ENCODE measurements at places on chromosomes 2 and 18.

GRCh38 chr2:7835693-7836680, 845.9 kb upstream of the ID2 start:
- DNase-seq: no peak

- no peak for DNase-seq
Measured at GRCh38 chr2:41145066-41145465, 693.2 kb upstream of the SLC8A1 start.

DNA sequence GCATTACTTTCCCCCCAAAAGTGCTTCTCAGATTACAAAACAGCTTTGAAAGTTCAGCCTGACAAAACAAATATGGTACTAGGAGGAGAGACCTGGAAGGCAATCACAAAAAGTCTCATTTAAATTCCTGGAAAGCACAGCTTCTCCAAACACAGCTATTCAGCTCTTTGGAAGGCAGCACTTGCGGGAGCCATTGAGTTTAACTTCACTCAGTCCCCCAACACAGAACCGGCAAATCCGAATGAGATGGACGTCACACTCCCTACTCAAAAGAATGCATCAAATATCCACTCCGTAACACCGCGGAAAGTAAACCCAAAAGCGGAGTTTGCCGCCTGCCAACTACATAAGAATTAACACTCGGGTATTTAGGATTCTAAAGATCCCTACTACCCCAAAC, 638 bp downstream of the ST6GAL2 start:
- DNase-seq: no peak

DNA sequence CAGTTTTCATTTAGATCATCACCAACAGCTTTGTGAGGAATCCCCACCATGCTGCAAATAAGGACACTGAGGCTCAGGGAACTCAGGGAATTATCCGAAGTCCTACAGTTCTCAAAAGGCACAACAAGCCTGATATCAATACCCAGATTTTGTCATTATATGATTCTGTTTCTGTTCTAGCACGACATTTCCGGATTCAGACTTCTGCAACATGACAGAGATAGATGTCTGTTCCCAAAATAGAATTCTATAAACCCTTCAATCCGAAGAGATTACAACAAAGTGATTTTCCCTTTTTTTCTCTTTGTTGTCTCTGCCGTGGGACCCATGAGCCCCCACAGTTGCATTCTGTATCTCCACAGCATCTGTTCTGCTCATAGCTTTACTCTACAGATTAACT, 72.0 kb downstream of the DOCK10 start:
- no peak for DNase-seq

- DNase-seq: no peak
Measured at GRCh38 chr2:225040856-225041206, 1.4 kb downstream of the DOCK10 start.

DNA sequence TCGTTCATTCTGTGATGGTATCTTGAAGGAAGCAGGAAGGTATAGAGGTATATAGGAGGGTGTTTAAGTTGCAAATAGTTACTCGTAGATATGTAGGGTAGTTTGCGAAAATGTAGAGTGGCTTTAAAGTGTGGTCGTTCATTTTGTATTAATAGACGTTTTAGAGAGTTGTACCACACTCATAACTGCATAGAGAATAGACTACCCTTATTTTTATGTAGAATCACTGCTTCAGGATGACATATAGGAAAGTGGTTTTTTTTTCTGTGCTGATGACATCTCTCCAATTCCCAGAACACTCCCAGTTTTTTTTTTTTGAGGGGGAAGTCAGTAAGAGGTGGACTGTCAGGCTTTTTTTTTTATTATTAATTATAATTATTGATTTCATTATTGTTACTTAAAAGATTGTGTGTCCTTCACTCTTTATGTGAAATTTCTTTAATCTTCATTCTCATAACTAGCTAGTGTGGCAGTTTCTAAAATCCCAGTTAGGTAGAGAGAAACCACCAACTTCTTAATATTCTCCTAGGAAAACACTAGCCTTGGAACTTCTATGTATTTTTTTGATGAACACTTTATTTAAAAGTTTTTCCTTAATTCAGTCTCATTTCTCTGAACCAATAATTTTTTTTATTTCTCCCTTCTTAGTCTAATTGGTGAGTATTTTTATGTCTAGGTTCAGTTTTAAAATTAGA, 1.5 kb downstream of the ACTR3 start:
- DNase-seq: no peak

DNA sequence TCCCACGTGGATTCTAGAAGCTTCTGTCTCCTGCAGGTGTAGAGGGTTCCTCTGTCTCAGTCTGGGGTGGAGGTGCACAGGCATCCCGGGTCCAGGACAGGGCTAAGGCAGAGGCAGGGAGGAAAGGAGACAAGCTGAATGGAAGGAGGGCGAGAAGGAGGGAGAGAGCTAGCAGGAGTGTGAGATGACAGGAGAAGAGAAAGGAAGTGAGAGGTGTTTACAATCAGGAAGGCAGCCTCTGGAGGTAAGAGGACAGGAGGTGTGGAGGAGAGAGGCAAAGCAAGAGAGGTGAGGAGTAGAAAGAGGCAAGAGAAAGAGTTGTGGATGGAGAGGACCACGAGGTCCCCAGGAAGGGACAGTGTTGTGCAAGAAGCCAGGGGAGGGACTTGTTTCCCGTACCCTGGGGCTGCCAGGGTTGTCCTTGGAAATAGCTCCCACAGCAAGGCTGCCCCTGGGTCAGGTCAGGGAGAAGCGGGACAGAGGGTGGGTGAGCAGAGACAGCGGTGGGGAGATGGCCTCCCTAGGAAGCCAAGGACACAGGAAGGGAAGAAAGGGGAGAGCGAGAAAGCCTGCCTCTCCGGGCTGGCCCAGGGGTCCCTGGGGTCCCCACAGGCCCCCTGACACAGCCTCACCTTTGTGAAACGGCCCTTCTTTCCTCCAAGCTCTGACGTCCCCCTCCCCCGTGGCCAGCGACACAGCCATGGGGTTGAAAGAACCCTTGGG, 136.9 kb downstream of the CYP26B1 start:
- DNase-seq: no peak

DNA sequence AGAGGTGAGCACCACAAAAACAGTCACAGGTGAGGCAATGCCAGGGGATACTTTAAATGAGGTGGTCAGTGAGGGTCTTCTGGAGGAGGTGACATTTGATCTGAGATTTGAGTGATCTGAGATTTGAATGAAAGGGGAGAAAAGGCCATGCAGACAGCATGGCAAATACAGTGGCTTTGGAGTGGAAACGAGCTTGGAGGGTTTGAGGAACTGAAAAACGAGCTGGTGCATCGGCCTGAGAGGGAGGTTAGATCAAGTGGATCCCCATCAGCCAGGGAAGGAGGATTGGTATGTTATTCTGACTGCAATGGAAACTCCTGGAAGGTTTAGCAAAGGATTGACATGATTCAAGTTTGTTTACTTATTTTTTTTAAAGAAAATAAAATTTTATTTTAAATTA, 245.1 kb downstream of the KCNS3 start:
- DNase-seq: no peak

DNA sequence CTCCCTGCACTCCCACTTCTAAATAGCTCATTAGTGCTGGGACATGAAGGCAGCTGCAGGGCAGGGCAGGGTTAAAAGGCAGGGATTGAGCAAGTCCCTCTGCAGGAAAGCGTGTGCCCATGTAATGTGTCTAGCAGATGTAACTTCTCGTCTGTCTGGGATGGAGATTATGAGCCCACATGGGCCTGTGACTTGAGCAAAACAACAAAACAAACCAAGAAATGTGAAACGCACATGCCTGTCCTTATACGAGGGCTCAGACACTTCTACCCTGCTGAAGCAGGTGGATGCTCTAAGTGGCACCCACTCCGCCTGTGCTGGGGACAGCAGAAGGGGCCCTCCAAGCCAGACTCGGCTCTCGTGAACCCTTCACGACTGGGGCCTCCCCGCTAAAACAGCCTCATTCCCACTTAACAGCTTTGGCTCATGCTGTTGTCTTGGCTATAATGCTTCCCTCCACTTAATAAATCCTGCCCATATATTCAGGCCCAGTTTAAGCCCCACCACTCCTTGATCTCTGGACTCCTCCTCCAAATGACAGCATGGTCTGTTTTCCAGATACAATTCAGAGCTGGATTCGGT, 40.9 kb downstream of the TMEM247 start:
- DNase-seq: no peak

- no peak for DNase-seq
Measured at GRCh38 chr2:199490049-199490448, 32.3 kb upstream of the SATB2 start.

- DNase-seq: no peak
Measured at GRCh38 chr2:25053041-25053440, 11.2 kb downstream of the EFR3B start.

GRCh38 chr2:218711550-218711929, 905 bp downstream of the TTLL4 start:
- DNase-seq: no peak

GRCh38 chr2:105458076-105458475, 59.2 kb upstream of the FHL2 start:
- DNase-seq: no peak

- no peak for DNase-seq
Measured at GRCh38 chr2:10478298-10478625, 30.1 kb upstream of the ODC1 start.

- DNase-seq: no peak
Measured at GRCh38 chr18:74590671-74591070, 7.0 kb upstream of the ZNF407 start.

DNA sequence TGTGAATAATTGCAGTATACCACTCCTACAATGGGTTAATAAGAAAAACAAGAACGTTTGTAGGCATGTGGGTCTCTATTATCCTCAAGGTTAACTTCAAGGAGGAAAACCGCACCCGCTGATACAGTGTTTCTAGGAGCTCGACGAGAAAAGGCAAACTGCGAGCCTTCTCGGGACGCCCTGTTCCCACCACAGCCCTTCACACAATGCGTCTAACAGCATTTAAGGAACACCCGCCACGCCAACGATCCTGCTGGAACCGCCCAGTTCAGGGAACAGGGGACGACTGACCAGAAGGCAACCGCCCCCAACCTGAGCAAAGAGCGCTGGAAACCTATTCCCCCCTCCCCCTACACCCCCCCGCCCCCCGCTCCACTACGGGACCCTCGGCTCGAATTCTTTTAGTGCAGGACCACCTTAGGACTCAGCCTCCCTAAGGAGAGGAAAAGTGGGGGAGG, 710 bp upstream of the TMSB10 start:
- DNase-seq: no peak

GRCh38 chr2:195652911-195653310, 4.1 kb upstream of the SLC39A10 start:
- DNase-seq: no peak

DNA sequence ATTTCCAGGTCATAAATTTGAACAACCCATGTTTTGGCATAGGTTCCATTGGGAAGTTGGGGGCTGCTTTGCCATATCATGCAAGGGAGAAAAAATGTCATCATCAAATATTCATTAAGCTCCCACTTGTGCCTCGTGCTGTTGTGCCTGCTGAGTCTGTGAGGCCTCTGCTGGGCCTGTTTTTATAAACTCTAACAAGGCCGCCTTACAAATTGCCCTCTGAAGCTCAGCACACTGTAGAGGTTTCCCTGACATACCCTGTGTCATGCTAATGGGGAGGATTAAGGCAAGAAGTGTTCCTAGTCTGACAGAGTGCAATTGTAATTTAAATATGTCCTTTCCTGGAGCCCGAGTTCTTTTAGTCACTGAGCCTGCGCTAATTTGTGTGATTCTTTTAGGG, 17.6 kb downstream of the OSBPL6 start:
- no peak for DNase-seq

- no peak for DNase-seq
Measured at GRCh38 chr2:219633276-219634065, 6.0 kb downstream of the SLC4A3 start.

DNA sequence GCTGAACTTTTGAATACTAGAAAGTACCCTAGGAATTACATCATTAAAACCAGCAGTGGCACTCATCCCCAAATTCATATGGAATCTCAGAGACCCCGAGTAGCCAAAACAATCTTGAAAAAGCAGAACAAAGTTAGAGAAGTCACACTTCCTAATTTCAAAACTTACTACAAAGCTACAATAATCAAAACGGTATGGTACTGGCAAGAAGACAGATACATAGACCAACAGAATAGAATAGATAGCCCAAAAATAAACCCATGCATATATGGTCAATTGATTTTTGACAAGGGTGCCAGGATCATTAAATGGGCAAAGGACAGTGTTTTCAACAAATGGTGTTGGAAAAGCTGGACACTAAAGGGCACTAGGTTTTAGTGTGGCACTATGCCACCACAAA, 176.0 kb upstream of the NDUFV2 start:
- no peak for DNase-seq

DNA sequence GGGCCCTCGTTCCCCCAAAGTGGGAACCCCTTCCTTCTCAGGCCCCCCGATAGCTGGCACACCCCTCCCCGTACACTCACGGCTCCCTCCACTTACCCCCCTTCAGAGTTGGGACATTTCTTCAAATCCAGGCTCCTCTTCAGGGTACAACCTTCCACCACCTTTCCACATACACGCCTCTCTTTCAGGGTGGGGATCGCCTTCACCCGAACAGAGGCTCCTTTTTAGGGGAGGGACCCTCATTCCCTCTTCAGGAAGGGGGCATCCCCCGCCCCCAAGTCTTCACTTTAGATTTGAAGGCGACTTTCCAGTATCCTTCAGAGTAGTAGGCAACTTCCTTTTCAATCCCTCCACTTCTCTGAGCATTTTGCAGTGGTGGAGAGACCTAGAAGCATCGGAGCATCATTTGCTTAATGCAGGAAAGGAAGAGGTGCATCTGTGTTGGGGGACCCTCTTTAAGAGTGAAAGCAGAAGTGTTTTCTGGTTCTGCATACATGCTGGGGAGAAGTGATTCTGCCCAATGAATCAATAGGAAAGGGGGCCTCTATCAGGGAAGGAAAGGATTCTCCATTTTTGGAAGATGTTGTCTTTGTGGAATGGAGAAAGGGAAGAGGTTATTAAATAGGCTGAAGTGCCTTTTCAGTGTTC, 845 bp downstream of the EML4 start:
- DNase-seq: no peak

GRCh38 chr2:64406407-64406774, 47.6 kb upstream of the LGALSL start:
- DNase-seq: no peak

DNA sequence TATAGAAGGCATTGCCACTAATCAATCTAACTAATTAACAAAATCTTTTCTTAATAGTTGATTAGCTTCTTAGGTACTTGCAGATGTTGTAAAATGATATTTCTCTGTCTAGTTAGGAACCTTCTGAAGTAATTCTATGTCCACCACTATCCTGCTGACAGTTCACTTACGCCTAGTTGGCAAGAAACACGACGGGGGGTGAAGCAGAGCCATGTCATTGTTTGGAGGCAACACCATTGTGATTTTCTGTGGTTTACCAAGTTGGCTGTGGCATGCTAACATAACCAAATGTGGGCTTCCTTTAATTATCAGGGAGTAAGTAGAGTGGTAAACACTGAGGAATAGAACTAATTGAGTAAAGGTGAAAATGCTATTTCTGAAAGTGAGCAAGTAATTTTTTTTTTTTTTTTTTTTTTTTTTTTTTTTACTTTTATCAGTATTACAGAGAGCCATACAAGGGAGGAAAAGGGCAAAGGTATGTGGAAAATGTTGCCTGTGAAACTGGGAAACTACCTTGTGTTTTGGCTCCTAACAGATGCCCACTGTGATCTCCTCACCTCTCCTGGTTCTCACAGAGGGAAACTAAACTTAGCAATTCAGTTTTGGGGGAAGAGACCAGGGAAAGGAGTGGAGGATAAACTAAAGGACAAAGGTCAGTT, 126.8 kb downstream of the MEIS1 start:
- DNase-seq: no peak
